Stimulated activated CD4-positive, alpha-beta T cell treated with anti-CD3 and anti-CD28 coated beads, Interleukin-15, amount 100 ng/mL, for 24 hours (primary cell): ENCODE measurements at places on chromosomes 11 and 22.

DNA sequence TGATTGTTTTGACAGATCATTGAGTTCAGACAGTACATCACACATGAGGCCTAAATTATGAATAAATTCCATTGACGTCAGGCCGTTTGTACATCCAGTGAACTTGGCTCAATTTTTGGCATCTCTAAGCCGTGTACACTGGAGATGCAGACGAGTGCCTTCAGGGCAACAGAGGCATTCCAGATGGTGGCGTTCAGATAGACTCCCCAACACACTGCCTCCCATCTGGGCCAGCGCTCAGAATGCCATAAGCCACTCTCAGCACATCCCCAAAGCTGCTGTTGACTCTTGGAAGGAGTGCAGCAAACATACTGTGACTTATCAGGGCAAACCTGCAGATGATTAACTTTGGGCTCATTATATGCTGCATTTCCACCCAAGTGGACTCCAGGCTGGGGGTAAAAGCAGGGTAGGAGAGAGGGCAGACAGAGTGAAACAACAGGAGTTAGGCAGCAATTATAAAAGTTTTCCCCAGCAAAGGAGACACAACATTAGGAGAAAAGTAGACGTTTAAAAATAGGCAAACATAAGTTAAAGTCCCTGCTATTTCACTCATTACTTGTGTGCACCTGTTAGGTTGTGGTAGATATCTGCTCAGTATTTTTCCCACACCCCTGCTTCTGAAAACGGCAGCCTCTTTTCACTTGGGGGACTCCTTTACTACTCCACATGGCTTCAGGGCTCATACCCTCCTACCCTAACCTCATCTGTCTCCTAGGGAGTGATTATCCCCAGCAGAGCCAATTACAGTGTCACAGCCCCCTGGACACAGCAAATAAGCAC, 60.2 kb upstream of the PDE3B start:
- DNase-seq: no peak

GRCh38 chr22:45972889-45973253, 4.1 kb downstream of the WNT7B start:
- DNase-seq: no peak

GRCh38 chr22:26445577-26446275, 16.7 kb downstream of the ASPHD2 start:
- DNase-seq: no peak

DNA sequence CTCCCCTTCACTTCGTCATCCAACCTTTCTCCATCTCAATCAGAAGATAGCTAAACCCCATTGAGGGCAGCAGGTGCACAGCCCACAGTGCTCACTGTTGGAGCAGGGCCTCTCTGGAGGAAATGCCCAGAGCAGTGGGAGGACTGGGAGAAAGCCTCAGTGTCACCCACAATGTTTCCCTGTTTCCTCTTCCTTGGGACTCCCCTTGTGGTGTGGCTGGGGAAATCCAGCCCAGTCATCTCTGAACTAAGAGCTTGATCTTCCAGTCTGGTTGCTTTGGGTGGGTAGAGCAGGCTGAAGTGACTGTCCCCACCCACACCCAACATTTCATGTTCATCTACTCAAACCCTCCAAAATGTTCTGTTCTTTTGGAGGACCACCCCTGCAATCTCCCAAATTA, 29.8 kb upstream of the EED start:
- DNase-seq: peak; percentile 88

DNA sequence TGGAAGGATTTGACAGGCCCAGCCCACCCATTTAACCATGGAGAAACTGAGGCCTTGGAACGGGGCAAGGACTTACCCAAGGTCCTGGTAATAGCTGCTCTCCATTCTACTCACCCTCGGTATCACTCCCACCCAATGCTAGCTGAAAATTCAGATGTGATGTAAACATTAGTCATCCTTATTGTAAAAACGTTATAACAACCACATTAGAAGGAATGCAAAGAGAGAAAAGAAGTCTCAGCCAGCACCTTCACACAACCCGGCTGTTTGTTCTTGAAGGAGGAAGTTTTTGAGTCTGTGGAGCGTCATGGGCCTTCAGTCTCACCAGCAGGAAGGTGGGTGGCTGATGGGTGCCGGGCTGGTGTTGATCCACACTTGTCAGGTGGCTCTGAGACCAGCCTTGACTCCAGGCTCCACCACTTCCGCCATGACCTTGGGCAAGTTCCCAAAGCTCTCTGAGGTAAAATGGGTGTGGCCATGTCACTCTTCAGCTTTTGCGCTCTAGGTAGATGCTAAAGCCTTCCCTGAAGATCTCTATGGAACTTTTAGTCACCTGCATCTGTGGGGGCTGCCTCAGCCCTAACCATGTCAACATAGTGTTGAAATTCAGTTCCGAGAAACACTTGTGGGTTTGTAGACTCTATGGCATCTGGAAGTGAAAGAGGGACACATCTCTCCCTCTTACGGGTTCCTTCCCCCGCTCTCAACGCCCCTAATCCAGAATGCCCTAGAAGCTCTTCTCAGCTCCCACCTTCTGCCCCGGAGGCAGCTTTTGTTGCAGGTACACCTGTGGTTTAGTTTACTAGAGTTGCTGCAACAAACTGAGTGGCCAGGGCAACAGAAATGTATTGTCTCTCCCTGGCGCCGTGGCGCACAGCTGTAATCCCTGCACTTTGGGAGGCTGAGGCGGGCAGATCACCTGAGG, 14.8 kb downstream of the CD6 start:
- DNase-seq: peak; percentile 94

GRCh38 chr11:65654375-65655349, 8.1 kb downstream of the RELA start:
- DNase-seq: no peak

DNA sequence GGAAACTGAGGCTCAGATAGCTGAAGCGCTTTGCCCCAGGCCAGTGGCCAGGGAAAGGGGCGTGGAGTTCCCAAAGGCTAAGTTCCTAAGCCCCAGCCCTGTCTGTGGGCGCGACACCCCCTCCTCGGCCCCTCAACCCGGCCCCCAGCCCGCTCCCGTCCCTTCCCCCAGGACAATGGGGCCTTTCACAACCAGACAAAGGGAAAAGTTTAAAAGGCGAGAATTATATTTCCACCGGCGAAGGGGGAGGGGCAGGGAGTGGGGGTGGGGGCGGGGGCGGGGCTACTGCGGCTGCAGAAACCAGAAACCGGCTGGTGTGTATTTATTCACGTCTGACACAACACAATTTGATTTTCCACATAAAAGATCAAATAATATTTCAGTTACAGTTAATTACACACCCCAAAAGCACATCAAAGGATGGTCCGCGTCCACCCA, 192.1 kb downstream of the MN1 start:
- no peak for DNase-seq

DNA sequence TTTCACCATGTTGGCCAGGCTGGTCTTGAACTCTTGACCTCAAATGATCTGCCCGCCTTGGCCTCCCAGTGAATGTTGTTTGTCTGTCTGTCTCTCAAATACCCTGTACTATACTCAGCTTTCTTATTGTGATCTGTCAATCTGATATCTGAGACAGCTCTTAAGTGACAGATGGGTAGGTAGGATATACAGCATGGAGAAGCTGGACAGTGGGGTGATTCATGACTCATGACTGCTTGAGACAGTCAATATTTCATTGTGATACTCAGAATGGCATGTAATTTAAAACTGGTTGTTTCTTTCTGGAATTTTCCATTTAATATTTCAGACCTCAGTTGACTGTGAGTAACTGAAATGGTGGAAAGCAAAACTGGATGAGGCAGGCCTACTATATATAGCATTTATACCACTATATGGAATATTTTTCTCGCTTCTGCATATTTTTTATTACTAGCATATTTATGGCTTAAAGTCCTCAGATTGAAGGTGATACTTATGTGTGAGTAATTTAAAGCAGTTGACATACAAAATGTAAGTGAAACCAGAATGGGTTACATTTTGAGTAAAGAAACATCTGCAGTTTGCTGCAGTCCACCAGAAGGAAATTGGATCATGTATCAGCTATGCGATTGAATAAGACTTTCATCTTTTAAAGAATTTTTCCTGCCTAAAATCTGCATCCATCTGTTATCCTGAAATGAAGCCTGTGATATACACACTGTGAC, 22.3 kb downstream of the ARHGAP42 start:
- DNase-seq: no peak

DNA sequence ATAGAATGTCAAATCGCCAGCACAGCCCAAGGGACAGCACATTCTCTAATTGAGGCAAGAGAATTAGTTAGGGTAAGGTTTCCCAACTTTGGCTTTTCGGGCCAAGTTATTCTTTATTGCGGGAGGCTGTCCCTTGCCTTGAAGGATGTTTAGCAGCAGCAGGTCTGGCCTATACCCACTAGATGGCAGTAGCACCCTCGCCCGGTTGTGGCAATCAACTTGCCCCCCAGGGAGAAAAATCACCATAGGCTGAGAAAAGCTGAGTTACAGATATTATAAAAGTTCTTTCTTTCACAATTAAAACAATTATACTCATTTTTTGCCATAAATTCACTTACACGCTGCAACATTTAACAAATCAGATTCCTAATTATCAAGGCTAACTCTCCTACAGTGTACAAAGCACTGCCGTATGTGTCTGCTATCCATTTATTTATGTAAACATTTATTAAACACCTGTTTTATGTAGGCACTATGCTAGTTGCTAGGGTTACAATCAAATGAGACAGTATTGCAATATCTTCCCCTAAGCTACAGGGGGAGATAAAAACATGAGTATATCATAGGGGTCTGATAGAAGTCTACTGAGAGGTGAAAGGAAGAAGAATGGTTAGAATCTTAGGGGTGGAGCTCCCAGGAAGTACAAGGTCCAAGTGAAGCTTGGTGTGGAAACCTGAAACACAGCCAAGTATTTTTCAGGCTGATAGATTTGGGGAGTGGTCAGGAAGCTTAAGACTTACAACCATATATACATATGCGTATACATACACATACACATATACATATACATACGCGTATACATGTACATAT, 452.3 kb downstream of the RAB38 start:
- DNase-seq: peak; percentile 8

- DNase-seq: peak; percentile 68
These were observed 44.5 kb downstream of the ZNF280B start for GRCh38 chr22:22463855-22464540.

GRCh38 chr11:60866911-60867870, at the start of gene ZP1:
Gene ZP1 (plus strand): TSS chr11:60867542. CDS start chr11:60867562, 20 bp downstream.
- no peak for DNase-seq

GRCh38 chr11:85238906-85239305, 388.2 kb downstream of the DLG2 start:
- DNase-seq: no peak

GRCh38 chr11:8792710-8793109, 110.1 kb downstream of the RPL27A start:
- DNase-seq: no peak

DNA sequence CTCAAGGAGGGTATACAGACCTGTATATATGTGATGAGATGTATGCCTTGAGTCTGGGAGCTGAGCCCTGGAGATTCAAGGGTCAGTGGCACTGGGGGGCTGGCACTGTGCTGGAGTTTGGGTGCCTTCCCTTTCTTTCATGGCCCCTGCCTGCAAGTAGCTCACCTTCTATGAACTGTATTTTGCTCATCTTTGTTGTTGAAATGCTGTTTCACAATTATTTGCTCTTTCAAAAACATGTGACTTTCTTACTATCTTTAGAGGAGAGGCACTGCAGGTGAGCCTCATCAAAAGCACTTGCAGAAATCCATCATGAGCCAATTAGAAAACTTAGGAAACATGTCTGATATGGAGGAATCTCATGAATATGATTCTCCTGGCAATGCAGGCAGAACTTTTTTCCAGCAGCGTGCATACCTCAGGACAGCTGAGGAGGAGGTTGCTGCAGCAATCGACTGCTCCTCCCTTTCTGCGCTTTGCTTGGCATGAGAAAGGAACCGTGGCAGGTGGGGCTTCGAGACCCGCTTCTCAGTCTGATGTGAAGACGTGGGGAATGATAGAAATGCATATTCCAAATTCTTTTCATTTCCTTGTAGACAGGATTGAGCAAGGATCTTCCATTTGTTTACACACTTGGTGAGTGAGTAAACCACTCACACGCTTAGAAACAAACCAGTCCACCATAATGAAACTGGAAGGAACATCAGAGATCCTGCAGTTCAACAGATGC, 178.4 kb upstream of the E2F8 start:
- DNase-seq: no peak

GRCh38 chr11:116371146-116371545, 401.6 kb downstream of the BUD13 start:
- no peak for DNase-seq

- DNase-seq: no peak
These were observed 809 bp upstream of the IRF7 start for GRCh38 chr11:616320-617198.

DNA sequence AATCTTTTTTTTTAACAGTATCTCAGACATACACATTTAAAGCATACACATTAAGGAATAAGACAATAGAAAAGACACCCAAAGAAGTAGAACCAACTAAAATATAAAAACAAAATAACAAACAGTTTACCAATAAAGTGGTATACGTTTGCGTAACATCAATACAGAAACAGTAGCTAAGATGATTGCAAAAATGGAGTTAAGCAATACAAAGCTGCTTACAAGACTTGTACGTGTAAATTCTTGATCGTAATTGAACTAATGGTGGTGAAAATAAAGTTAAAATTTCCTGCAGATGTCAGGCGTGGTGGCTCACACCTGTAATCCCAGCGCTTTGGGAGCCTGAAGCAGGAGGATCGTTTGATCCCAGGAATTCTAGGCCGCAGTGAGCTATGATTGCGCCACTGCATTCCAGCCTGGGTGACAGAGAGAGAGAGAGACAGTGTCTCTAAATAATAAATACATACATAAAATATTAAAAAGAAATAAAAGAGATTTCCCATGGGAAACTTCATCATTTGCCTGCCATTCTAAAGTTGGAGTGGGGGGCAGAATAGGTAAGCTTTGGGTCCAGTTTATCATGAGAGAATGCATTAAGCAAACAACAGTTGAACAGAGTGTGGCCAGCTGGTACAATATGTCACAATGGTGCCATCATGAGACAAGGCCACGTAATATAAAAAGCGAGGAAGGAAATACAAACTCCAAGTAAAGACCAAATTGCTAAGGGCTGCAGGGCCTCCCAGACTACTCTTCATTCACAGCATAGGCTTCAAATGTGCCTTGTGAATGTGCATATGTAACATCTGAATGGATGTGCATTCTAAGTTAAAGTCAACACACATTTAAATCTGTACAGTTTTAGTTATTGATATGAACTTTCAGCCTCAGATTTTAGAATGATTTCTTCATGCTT, 38.9 kb upstream of the EED start:
- DNase-seq: no peak

GRCh38 chr11:97143463-97143862, 753.6 kb downstream of the JRKL start:
- DNase-seq: no peak

GRCh38 chr22:36384766-36385481, 2.8 kb downstream of the MYH9 start:
- DNase-seq: peak; percentile 51
